ENCODE measurements at places on chromosomes 3 and 15.

GRCh38 chr15:62099094-62099601 lies 32.4 kb downstream of the C2CD4A start:
- peak; percentile 72 for DNase-seq

GRCh38 chr15:44641651-44642050 lies 21.8 kb downstream of the SPG11 start:
- DNase-seq = no peak

- DNase-seq = no peak
Measured at GRCh38 chr3:17941152-17941551, 198.7 kb upstream of the TBC1D5 start.

- no peak for DNase-seq
Measured at GRCh38 chr15:64521201-64521600, 60.8 kb downstream of the ZNF609 start.

GRCh38 chr15:81481346-81481745 lies 107.3 kb upstream of the TMC3 start:
- no peak for DNase-seq

DNA sequence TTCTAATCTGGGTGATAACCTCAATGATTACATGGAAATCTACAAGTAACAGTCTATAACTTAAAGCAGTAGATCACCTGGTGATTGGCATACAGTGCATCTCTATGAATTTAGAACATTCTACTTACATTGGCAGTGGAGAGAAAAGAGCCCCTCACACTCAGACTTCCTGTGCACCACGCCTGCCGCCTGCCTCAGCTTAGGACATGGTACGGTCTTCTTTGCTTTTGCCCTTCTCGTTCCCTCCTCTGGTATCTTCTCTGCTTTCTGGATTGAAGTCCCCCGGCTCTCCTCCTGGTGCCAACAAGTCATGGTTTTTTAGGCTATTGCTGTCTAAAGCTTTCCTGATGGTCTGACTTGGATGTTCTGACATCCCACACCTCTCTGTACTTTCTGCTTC lies 7.9 kb upstream of the KCNMB3 start:
- DNase-seq = no peak

GRCh38 chr3:115494826-115495225 lies 128.5 kb upstream of the GAP43 start:
- no peak for DNase-seq

- DNase-seq = peak; percentile 33
Measured at GRCh38 chr15:63990454-63990853, 55.8 kb downstream of the DAPK2 start.

DNA sequence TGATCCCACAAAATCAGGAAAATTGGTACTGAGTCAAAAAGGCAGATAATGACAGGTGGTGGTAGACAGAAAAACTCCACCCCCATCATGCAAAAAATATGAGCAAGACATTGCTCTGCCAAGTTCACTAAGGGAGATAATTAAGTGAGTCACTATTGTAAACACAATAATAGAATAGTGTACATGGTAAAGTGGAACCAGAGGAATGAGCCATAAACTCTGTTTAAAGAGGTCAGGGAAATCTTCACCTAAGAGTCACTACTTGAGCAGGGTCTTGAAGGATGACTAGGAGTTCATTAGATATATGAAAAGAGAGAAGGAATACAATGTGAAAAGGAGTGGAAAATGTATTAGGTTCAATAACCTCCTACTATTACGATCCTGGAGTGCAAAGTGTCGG lies 213.4 kb upstream of the PEX5L start:
- no peak for DNase-seq

DNA sequence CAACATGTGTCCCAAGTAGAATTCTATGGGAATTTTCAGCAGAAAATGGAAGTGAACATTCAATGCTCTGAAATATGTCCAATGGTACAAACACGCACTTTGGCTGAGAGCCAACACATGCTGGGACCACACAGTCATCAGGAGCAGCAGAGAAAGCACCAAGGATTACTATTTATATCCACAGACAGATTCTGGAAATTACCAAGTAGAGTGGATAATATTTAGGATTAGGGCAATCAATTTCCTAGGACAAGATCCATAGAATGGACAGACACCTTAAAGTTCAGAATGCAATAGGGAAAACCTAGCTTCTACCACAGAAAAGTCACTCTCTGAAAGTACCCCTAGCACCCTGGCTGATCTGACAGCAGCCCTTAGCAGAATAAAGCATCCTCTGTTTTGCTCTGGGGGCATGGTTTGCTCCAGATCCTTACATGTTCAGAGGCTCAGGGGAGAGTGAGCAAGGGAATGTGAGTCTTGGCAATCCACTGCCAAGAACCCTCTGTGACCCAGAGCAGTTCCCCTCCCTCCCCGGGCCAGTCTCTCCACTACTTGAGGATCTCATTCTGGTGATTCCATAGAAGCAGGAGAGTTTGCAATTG lies 206.0 kb upstream of the WNT5A start:
- no peak for DNase-seq

- DNase-seq = no peak
Measured at GRCh38 chr3:106610362-106610959, 741.6 kb upstream of the CBLB start.

- no peak for DNase-seq
Measured at GRCh38 chr3:177057768-177058167, 139.5 kb downstream of the TBL1XR1 start.

GRCh38 chr15:85618956-85619491 lies 175.7 kb downstream of the KLHL25 start:
- DNase-seq = peak; percentile 83

DNA sequence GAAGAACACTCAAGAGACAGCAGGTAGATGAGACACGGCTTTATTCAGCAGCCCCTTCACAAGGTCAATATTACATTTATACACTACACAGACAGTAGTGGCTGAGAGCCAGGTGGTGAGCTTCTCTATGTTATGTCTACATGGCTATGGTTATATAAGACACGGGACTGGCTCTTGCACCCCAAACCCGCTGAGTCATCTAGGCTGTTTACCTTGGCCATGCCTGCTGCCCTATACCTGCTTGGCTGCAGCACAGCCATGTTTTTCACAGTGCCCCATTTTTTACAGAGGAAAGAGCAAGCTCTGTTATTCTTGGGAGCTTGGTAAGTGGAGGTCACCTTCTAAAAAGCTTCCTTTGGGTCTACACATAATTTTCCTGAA lies 231.6 kb downstream of the IGSF11 start:
- DNase-seq = no peak

- DNase-seq = no peak
Measured at GRCh38 chr15:67103869-67104268, 38.5 kb downstream of the SMAD3 start.

- no peak for DNase-seq
Measured at GRCh38 chr3:87626546-87626945, 350.2 kb upstream of the POU1F1 start.

DNA sequence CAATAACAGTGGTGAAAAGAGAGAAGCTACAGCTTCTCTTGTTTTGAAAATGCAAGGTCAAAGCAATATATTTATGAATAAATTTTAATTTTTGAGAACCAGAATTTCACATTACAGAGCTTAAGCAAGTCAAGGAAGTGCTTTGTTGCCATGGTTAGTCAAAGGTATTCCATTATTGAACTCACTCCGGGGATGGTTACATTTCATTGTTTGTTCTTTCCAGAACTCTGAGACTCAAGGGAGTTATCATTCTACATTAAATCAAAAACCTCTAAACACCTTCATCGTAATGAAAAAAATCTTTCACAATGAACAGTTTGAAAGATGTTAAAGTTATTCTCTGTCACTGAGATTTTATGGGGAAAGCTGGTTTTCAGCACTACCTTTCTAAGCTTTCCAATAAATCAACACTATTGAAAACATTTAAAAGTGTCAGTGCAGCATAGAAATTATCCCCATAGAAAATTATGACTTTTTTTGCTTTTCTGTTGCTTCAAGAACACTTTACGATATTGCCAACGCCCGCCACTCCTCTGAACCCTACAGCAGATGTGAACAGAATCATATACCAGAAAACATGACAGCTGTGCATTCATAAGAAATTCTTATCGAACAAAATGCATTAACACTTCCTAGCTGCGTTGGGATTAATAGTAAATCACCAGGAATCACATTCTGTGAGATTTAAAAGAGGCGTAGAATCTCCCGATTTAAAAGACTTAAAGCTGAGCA lies 83.0 kb downstream of the OTOL1 start:
- DNase-seq = no peak

GRCh38 chr15:37860896-37861295 lies 73.5 kb upstream of the TMCO5A start:
- no peak for DNase-seq

DNA sequence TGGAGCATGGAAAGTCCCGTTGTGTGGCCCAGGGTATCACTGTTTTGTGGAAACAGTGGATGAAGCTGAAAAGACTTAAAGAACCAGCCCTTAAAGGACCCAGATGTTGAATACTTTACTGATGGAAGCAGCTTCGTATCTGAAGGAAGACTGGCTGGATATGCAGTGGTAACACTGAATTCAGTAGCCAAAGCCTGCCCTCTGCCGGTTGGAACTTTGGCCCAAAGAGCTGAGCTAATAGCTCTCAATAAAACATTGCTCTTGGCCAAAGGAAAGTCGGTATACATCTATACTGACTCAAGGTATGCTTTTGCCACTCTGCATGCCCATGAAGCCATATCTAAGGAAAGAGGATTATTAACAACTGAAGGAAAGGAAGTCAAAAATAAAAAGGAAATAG lies 885.4 kb downstream of the PDCD6IP start:
- DNase-seq = peak; percentile 10

DNA sequence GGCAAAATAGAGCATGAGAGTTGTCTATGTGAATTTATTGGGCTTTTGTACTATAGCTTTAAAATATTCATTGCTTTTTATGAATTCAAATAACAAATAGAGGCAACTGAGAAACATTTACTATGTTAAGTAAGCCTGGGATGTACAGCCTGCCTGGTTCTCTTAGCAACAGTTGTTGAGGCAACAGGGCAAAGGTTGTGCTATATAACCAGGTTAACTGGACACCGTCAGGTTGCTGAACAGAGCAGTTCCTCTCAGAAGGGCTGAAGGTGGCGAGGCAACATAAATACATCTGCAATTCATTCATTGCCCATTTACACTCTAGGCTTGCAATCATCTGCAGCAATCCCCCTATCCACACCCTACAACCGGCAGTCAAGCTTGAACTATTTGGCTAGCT lies 78.2 kb downstream of the GTF2E1 start:
- no peak for DNase-seq

- peak; percentile 93 for DNase-seq
Measured at GRCh38 chr15:66865622-66866611, 163.9 kb downstream of the SMAD6 start.

DNA sequence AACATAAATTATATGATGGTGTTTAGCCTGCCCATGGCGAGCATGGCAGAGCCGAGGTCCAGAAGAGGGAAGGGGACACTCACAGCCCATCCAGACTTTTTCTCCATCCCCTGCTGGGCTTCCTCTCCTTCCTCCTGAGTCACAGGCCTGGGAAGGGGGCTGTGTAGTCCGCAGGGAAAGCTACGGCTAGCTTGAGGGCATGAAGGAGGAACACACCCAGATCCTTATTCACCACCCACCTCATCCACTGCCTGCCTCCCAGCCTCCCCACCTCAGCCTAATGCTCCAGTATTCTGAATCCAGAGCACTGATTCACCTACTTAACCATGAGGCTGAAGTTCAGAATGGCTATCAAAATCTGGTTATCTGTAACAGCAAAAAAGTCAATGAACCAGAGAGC lies 97.8 kb downstream of the OXNAD1 start:
- DNase-seq = no peak

- DNase-seq = no peak
Measured at GRCh38 chr3:170999737-171000242, 26.7 kb downstream of the SLC2A2 start.

DNA sequence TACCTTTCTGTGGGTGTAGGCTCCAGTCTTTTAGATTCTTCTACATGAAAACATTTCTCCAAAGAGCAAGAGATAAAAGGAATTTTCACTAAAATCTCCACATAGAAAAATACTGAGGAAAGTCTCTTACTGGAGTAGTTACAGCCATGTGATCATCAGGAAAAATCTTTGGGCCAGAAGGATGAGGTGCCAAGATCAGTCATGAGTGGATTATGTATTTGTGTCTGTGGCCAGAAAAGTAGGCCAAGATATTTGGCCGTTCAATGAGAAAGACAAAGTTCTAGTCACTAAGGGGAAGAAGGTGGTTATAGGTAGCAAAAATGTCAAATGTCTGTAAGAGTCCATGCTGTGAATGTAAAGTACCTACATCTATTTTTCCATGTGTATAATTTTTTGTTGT lies 339.3 kb downstream of the NSUN3 start:
- DNase-seq = no peak

DNA sequence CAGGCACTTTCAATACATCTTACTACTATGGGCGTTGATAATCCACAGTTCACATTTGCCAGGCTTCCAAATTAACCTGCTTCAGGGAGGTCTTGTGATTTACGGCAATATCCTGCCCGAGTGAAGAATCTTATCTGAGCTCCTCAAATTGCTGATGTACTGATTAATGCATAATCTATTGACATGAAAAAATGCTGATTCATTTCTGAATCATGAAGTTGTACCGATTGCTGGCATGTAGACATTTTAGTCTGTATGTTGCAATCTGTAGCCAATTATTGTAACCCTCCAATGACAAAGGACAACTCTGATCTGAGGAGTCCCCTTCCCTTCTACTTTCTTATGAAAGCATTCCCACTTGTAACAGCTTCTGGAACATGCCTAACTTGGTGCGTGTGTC lies 97.2 kb downstream of the SEC22A start:
- DNase-seq = no peak

DNA sequence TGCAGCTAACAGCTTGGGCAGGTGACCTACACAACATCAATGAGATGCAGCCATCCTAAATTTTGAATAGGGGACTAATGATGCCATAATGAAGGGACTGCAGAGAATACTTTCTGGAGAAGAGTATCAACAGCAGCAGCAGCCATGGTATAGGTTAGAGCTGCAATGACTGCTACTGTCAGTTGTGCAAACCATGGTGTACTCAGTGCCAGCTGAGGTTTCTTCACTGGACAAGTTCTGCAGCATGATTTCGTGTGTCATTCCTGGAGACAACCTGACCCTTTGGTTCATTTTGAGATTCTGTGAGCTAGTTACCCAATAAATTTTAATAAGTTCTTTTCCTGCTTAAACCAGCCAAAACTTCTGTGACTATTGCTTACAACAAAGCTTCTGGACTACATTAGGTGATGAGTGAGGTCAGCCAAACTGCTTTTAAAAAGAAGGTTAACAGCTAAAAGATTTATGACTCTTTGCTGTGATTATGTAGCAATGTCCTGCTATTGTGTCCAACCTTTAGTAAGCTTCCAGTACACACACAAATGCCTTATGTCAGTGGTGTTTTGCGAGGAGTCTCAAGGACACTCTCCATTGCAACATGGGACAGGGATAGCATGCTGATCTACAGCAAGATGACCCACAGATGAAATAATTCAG lies 4.8 kb upstream of the DAZL start:
- no peak for DNase-seq

- peak; percentile 96 for DNase-seq
Measured at GRCh38 chr15:100721758-100722550, 119.6 kb downstream of the ASB7 start.

- DNase-seq = no peak
Measured at GRCh38 chr3:102531686-102532085, 96.9 kb downstream of the ZPLD1 start.

GRCh38 chr3:117443014-117443413 lies 733.4 kb downstream of the TUSC7 start:
- DNase-seq = no peak

Measured in CD14-positive monocyte (primary cell).